ENCODE measurements at places on chromosomes 1 and 21.

- DNase-seq, result no peak
Observed at GRCh38 chr1:22848405-22848804, 124.3 kb downstream of the LACTBL1 start.

DNA sequence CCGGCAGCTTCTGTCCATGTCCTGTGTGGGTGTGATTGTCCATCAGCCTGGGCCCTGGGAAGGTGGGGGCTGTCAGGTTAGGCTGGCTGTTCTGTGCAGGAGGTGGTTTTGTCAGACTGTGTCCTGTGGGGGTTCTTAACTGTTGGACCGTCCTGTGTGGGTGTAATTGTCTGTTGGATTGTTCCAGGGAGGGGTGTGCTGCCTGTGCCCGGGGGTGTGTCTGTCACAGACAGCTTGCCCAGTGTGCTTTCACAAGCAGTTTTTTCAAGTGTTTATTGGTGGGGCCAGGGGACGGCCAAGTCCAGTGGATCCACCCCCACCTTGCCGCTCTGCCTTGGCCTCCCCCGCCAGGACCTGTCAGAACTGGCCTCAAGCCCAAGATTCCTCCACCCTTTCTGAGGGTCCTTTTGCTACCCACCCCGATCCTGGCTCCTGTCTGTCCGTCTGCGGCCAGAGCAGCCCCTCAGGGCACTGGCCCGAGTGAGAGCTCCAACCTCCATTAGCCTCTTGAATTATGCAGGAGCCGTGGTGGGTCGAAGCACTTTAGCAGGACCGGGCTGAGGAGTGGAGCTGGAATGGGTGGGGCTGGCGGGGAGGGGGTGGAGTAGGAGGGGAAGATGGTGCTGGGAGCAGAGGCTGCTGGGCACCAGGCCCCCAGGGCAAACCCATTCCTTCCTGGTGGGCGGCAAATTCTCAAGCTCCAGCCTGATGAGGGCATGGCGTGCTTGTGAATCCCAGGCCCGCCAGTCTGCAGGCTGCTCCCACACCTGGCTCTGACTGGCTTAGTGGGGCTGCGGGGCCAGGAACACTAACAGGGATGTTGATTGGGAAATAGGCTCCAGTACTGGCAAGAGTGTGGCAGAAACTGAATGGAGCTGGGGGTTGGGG, 47.2 kb downstream of the PTPRF start:
- DNase-seq, result no peak

- DNase-seq, result peak; percentile 22
Observed at GRCh38 chr1:183318433-183318832, 99.7 kb downstream of the NMNAT2 start.

GRCh38 chr1:82534996-82535395, 734.3 kb downstream of the ADGRL2 start:
- no peak for DNase-seq

- no peak for DNase-seq
Observed at GRCh38 chr1:77424236-77424635, 142.4 kb downstream of the AK5 start.

GRCh38 chr1:7853684-7854026, 790 bp upstream of the UTS2 start:
- no peak for DNase-seq

All from NCI-H446 (cell line).